Femur (tissue), 1 donor: ENCODE measurements at places on chromosomes 7 and 10.

DNA sequence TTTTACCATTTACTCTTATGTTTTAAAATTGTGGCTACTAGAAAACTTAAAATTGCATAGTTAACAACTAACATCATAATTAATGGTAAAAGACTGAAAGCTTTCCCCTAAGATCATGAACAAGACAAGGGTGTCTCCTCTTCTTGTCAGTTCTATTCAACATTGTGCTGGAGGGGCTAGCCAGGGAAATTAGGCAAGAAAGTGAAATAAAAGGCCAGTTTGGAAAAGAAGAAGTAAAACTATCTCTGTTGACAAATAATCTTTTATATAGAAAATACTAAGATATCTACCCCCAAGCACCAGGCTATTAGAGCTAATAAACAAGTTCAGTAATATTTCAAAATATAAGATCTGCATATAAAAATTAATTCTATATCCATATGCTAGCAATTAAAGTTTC lies 46.9 kb upstream of the MXI1 start:
- DNase-seq = no peak

DNA sequence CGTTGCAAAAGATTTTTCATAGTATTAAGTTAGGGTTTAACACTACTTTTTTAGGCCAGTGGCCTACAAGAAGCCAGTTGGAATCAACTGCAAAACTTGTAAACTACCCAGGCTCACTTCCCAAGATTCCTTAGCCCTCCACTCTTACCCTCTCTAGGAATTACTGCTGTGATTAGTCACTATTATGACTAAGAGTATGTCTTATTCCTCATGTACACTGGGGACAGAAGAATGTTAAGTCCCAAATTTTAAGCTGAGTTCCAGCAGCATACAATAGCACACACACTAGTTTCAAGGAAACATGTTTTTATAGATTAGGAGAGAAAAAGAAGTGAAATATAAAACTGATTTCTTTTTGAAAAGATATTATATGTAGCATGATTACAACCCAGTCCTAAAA lies 42.8 kb downstream of the FBXL13 start:
- no peak for DNase-seq

DNA sequence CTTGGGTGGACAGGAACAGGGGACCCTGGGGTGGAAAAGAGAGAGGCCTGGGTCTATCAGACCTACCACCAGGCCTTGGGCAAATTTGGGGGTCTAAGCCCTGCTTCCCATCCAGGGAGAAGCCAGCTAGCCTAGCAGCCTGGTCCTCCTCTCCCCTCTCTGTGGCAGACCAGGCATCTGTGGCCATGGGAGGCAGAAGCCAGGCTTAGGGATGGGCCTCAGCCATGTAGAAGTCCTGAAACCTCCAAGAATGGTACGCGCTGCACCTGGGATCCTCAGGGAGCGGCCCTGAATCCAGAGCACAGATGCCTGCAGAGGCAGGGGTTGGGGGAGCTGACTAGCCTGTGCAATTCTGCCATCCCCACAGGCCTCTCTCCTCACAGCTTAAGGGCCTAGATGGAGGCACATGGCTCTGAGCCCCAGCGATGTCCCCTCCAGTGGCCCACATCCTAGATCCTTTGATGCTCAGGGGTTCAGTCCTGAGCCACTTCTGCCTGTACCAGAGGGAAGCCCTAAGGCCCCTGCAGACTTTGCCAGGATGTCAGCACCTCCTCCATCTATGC lies 21.2 kb downstream of the GRID1 start:
- DNase-seq = no peak

- no peak for DNase-seq
Observed at GRCh38 chr7:44771358-44771757, 22.7 kb downstream of the ZMIZ2 start.

DNA sequence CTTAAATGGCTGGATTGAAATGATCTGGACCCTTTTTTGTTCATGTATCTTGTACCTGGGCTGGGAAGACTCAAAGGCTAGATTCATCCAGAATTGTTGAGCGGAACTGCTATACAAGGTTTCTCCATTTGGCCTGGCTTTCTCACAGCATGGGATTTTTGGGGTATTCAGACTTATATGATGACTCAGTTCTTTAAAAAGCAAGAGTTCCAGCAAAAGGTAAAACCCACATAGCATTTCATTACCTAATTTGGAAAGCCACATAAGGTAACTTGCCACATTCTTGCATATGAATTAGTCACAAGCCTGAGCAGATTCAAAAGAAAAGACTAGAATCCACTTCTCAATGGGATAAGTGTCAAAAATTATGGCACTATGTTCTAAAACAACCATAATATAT lies 137.4 kb downstream of the HGF start:
- DNase-seq = no peak

DNA sequence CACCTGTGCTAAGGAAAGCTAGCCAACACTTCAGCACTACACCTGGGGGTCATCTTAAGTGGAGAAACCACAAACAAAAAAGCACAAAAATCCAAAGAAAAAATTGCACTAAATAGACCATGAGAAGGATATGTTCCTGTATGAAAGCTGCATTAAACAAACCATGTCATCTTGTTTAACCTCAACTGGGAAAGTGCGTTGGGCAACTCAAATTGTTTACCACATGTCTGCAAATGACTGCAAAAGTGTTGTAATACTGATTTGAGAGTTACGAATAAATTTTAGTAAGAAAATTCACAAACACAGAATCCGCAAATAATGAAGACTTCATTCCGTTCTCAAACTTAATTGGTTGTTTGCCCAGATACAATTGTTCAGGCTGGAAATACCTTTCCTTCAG lies 111.9 kb upstream of the EGFR start:
- no peak for DNase-seq

DNA sequence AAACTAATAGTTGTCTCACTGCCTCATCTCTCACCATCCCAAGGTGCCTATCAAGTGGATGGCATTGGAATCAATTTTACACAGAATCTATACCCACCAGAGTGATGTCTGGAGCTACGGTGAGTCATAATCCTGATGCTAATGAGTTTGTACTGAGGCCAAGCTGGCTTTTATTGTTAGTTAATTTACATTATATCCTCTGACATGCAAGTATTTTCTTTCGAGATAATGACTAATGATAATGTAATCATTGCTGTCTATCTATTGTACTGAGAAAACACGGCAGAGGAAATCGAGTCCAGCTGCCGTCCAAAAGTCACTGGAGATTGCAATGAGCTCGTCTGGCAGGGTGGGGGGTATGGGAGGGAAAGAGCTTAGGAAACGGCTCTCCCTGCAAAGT lies 172.4 kb upstream of the LANCL2 start:
- no peak for DNase-seq

DNA sequence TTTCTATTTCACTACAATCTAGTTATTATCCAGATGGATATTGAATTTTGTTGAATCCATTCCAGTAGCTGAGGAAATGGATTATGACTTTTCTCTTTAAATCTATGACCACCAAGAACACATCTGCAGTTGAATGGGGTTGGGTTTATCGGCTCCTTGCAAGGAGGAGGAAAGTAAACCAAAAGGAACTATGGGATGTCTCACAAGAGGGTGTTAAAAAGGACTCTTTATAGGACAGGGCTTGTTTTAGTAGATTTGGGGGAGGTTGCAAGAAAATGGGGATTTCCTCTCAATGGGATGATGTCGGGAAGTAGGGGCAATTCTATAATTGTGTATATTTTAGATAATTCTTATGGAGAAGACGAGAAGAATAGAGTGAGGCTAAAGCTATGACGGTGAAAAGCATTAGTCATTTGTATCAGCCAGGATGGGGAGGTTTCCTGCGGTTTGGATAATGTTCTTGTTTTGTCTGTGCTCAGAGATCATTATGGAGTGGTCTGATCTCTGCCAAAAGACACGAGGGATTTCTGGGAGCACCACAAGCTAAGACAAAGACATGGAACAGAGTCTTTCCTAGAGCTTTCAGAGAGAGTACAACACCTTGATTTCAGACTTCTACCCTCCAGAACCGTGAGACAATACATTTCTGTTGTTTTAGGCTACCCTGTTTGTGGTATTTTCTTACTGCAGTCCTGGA lies 5.3 kb upstream of the LRRC61 start:
- DNase-seq = no peak

- DNase-seq = no peak
Observed at GRCh38 chr10:78968943-78969342, 99.8 kb upstream of the ZMIZ1 start.

GRCh38 chr10:79095316-79095715 lies 26.6 kb downstream of the ZMIZ1 start:
- no peak for DNase-seq

DNA sequence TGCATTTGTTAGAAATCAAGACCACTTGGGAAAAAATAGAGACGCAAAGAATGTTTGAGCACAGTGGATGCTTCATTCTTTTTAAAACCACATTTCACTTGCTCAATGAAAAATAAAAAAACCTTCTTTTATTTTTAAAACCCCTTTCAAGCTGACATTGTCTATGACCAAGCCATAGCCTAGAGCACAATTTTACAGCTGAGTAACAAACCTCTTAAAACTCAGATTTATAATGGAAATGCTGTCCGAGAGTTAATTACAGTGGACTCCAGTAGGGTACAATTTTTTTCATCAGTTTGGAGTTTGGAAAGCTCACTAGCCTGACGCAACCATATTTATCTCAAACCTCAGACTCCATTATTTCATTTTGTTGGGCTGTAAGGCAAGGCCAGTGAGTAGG lies 116.3 kb downstream of the RNLS start:
- DNase-seq = no peak

- no peak for DNase-seq
Observed at GRCh38 chr7:138697535-138698182, 3.5 kb downstream of the SVOPL start.

DNA sequence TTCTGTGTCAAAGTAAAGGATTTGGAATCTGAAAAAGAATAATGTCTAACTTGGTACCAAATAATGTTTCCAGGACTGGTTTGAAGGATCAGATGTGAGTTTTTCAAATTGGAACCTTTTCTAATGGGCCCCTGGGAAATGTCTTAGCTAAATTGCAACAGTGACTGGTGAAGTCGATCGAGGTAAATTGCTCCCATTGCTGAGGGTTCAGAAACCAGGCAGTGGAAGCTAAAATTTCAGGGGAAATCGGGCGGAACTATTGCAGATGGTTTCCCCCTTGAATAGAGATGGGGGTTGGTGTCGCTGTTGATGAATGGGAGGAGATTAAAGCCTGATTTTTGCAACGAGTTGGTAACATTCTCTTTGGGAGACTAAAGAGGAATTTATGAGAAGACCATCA lies 112.7 kb downstream of the SND1 start:
- DNase-seq = no peak

GRCh38 chr7:51303142-51303525 lies 13.5 kb downstream of the COBL start:
- DNase-seq = no peak

- DNase-seq = no peak
Observed at GRCh38 chr10:63588436-63589167, 67.4 kb downstream of the REEP3 start.

DNA sequence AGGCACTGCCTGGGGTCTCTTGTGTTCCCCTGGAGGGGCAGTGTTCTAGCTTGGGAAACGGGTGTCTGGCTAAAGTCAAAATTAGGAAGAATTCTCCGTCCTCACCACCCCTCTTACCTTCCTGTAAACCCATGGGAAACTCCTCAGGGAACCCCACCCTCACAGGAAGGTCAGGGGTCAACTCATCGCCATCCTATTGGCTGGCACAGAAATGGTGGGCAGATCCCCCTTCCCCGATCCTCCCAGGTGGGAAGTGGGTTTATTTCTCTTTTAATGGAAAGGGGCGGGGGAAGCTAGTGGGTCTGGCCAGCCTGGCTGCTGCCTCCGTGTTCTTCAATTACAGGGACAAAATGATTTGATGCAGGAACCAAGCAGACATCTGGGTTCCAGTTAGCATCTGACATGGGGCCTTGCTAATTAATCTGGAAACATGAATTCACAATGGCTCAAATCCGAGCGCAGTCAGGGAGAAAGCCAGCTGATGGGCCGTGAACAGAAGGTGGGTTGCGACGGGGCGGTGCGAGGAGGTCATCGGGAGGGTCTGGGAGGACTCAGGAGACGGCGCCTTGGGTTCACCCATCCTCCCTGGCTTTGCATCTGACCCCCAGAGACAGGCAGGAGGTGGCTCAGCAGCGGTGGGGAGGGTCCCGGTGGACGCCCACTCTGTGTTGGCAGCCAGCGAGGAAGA lies 66.6 kb downstream of the SLIT1 start:
- no peak for DNase-seq

DNA sequence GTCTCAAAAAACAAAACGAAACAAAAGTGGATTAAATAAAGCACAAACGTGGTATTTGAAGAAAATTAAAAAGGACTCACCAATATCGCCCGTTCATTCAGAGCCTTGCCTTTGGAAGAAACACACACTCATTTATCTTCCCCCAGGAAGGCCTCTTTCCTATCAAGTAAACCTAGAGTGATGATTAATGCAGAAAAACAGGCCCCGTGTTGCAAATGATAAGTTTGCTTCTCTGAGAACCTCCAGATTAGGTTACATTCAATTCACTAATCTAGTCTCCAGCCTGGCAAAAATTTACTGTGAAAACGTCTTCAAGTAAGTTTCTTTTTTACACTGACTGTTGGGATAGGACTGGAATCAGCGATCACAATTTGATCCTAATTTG lies 78.0 kb upstream of the C1GALT1 start:
- DNase-seq = no peak

GRCh38 chr7:144812379-144813283 lies 23.2 kb downstream of the TPK1 start:
- no peak for DNase-seq

GRCh38 chr10:79250259-79250658 lies 97.0 kb upstream of the PPIF start:
- no peak for DNase-seq

DNA sequence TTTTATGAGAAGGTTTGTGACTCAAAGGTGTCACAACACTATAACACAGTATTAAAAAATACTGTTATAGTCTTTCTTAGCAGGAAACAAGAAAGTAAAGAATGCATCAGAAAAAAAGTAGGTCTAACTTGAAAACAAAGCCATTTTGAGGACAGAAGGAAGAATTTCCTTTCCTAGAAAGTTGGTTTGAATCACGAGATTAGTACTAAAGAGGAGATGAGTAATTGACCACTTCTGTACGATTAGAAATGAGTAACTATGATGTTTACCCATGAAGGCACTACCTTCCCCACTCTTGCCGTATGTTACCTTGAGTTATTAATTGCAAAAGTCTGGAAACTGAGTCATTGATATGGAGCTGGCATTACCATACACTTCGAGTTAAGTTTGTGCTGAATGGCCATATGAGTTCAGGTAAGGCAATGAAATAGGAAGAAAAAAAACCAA lies 65.2 kb downstream of the FAM185A start:
- DNase-seq = no peak

DNA sequence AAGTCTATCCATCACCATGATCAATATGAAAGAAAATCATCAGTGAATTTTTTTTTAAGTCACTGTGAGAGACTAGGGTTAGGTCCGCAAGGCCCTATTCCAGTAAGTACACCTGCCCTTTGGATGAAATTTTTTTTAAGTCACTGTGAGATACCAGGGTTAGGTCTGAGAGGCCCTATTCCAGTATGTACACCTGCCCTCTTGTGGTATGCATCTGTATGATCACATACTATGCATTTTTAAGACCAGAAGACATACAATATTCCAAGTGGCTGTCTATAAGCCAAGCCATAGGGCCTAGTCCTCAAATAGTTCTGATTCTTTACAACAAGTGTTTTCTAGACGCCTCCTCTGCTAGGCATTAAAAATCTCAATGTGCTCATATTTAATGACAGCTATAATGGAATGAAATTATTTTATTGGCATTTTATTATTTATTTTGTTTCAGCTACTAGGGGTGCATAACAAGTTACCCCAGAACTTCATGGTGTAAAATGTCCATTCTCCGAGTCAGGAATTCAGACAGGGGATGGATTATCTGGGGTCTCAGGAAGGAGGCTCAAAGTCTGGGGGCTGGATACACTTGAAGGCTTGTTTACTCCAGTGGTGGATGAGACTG lies 53.1 kb downstream of the TEX36 start:
- no peak for DNase-seq
